ENCODE measurements at places on chromosomes 3 and 15. TPM values are rescaled to one million over a fixed set of nuclear protein-coding genes. Genes with fewer than 3 reads are reported as not detected.

- ATAC-seq = no peak
Measured at GRCh38 chr3:188006726-188007393, 147.1 kb upstream of the LPP start.

Gene SCAMP5
- 5.1 TPM for total RNA-seq

GRCh38 chr3:169365993-169366915 is 297.3 kb downstream of the MECOM start:
- no peak for ATAC-seq

Gene FGD5
- total RNA-seq = 0.74 TPM

- peak; percentile 59 for ATAC-seq
Measured at GRCh38 chr3:59443618-59444293, 393.9 kb upstream of the CFAP20DC start.

- ATAC-seq = no peak
Measured at GRCh38 chr3:132083583-132084279, 48.9 kb upstream of the CPNE4 start.

GRCh38 chr15:70231484-70231883 is 133.8 kb upstream of the TLE3 start:
- ATAC-seq = peak; percentile 62

DNA sequence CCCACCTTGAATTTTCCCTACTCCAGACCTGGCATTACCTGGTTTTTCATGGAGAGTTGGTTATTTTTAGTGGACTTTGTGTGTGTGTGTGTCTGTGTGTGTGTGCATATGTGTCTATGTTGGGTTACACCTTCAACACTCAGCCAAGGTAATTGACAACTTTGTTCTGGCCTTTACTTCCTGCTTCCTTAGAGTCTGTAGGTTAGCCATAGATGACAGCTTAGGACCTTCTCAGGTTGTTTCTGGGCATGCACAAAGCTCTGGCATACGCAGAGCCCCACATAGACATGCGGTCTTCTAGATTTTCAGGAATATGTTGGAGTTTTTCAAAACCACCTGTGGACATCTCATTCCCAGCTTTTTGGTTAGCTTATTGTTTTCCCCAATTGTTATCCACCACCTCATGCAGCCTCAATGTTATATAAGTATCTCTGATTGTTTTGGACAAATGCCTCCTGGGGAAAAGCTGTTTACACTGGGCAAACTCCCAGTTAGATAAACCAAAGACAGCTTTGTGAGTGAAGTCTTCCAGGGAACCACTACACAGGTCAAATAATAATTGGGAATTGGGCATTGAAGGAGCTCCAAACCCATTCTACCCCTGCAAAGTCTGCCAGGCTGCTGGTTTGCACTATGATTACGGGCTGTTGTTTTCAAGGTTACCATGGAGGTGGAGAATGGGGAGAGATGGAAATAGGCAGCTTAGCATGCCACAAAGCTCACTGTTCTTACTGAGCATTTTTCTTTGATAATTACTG is 201.2 kb downstream of the ADAMTSL3 start:
- ATAC-seq = no peak

DNA sequence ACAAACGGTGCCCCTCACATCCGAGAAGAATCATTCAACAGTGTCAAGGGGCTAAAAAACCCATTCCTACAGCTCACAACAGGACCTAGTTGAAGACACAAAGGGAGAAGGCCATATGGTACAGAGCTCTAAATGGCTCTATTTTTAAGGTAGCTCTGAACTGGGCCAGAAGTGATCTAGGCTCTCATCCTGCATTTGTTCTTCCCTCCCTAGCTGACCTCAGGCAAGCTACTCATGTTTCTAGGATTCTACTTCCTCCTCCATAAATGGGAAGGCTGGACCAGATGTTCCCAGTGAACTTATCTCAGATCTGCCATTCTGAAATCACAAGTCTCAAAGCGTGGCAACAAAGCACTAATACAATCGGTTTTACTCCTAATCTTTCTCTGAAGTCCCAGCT is 62.3 kb downstream of the CPNE4 start:
- no peak for ATAC-seq

DNA sequence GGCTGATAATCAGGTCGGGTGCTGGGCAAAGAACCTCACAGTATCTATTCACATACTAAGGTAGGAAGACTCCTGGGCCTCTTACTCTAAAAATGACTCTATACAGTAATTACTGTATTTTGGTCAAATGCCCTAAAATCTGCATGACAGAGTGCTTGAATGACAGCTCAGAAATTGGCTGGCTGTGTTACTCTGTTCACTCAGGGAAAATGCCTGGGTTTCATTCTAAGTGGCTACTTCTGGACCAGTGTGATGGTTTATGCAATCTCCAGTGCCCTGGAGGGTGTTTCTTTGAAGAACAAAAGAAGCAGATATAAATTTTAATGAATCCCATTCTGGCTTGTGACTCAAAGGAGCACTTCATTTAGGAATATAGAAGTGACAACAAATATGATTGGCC is 2.2 kb downstream of the GABRR3 start:
- peak; percentile 40 for ATAC-seq

- ATAC-seq = no peak
Measured at GRCh38 chr15:83046558-83047127, 20.4 kb downstream of the BTBD1 start.

DNA sequence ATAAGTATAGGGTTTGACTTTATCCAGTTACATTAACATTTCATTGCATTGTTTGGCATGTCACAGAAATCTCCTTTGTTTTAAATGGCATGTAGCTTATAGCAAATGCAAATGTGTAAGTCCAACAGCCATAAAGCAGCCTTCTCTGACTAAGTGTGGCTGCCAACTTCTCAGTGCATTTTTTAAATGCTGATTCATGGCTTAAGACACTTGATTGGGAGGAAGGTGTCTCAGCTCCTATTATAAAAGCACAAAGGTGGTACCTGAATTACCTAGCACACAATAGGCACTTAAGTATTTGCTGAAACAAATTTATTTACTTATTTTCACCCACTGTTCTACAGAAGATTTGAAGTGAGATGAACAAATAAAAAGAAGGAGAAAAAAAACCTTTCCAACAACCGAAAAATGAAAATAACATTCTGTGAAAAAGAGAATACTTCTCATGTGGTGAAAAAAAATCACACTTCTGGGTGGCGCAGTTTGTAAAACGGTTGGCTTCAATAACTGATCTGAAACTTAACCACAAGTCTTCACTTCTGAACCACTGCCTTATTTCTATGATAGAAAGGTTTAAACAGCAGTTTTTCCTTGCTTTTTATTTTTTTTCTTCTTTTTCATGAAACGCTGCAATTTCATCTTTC is 105.5 kb upstream of the ICE2 start:
- ATAC-seq = peak; percentile 32

- no peak for ATAC-seq
Measured at GRCh38 chr3:36827133-36827532, 62.8 kb upstream of the DCLK3 start.

DNA sequence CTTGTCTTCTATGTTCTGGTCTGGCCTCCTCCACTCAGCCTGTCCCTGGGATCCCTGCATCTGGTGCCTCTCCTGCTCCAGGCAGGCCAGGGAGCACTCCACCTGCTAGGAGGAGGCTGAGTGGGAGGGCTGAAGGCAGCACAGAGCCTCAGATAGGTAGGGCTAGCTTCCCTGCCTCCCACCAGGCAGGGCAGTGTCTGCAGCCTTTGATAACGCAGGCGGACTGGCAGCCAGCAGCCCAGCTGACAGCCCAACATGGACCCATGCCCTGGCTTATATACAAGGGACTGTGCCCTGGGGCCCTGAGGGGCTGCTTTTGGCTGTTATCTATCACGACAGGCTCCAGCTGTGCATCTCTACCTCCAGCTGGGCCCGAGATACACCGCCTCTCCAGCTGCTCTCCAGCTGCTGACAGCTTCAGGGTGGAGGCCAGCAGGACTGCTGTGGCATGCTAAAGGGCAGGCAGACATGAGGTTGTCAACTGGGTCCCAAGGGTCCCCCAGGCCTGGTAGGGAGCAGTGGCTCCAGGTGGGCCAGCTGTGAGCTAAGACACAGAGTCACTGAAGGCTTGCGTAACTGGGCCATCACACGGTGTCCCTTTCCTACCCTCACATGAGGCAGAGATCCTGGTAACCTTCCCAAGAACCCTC is 5.2 kb upstream of the CLK3 start:
- no peak for ATAC-seq

Gene CRYGS
- total RNA-seq = 2.4 TPM

GRCh38 chr15:74616366-74616939 is 817 bp downstream of the CLK3 start:
- ATAC-seq = no peak

DNA sequence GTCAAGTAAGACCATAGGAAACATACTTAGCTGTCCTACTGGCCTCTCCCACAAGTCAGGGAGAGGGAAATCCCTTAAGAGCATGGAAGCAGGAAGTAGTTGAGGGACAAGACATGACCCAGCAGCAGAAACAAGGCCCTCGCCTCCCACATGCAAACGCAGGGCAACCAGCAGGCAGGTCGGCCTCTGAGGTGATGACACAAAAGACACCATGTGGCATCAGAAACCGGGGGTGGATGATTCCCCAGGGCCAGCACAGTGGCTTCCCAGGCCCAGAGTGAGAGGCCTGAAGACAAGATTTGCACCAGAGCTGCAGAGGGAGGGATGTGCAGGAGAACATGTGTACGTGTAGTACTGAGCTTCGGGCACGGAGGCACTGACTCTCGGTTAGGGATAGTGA is 26.3 kb downstream of the PXYLP1 start:
- peak; percentile 74 for ATAC-seq

Gene TGM4
- total RNA-seq = not detected

DNA sequence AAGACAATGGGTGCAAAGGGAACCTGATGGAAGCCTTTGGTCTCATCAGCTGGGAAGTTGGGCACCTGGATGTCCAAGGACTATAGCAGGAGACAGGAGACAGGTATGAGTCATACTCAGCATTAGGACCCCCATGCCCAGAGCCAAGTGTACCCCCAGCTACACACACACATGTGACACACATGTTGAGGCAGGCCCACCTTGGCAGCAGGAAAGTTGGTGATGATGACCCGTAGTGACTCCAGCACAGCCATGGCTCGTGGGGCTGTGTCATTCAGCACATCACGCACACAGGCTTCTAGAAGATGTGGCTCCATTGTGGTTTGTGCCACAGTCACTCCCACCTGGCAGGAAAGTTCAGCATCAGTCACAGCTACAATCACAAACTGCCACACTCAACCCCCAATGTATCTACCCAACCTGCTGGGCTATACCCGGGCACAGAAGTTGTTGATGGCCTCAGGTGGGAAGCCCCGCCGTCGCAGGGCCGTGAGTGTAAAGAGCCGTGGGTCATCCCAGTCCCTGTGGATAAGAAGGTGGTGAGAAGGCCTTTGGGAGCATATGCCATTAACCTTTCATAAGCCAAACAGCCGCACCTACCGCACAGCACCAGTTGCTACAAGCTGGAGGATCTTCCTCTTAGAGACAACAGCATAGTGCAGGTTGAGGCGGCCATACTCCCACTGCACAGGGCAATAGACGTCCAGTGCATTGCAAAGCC is 5.2 kb upstream of the QRICH1 start:
- ATAC-seq = no peak

GRCh38 chr15:98823012-98823458 is 174.7 kb downstream of the IGF1R start:
- peak; percentile 56 for ATAC-seq

- ATAC-seq = peak; percentile 63
Measured at GRCh38 chr3:19190602-19191001, 42.3 kb downstream of the KCNH8 start.

DNA sequence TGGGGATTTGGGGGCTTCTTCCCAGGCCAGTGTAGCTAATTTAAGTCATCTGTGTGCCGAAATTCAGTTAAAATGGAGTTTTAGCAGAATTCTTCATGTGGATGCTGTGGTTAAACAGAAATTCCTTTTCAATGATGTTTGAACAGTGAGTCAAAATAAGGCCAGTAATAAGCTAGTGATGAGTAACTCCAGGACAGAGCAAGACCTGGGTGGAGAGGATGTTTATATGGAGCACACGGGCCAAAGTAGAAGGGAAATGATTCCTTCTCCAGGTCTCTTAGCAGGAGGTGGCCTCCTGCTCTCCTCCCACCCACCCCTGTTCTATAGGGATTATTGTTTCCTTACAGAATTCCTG is 31.9 kb upstream of the UACA start:
- no peak for ATAC-seq

GRCh38 chr3:95438274-95438673 is 1375.4 kb downstream of the NSUN3 start:
- ATAC-seq = no peak

DNA sequence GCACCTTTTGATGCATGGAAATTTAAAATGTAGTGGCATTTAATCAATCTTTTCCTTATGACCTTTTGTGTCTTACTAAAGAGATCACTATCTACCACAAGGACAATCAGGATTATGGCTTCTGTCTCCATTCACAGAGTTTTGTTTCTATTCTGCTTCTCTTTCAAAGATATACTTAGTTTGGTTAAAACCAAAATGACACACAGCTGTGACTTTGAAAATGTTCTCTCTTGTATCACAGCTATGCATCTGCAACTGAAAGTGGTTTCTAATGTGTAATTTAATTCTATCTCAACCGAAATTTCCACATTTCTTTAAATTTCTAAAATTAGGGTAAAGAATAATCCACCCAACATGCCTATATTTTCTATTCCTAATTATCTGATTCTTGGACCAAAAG is 27.7 kb downstream of the HLTF start:
- ATAC-seq = no peak

DNA sequence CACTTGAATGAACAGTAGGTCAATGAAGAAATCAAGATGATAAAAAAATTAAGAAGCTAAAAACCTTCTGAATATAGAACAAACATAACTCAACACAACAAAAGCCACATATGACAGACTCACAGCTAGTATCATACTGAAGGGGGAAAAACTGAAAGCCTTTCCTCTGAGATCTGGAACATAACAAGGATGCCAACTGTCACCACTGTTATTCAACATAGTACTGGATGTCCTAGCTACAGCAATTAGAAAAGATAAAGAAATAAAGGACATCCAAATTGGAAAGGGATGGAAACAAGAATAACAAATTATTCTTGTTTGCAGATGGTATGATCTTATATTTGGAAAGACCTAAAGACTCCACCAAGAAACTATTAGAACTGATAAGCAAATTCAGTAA is 60.8 kb downstream of the ILDR1 start:
- ATAC-seq = no peak
